Fibroblast of skin of right quadriceps (primary cell): ENCODE measurements at places on chromosomes 7 and 10.

- peak; percentile 96 for DNase-seq
Measured at GRCh38 chr7:20241194-20241910, 24.2 kb upstream of the MACC1 start.

DNA sequence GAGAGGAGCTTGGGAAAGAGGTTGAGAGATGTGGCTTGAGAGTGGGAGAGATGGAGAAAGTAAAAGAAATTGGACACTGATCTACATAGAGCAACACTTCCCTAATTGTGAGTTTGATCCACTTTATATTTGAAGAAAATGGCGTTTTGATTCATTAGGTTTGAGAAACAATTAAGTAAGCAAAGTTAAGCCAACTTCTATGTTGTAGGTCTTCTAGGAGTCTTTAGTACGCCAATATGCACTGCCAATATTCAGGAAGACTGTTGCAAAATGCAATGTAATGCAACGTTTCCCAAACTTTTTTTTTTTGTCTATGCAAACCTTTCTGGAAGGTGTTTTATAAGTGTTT is 7.0 kb upstream of the PRTFDC1 start:
- DNase-seq, result no peak

DNA sequence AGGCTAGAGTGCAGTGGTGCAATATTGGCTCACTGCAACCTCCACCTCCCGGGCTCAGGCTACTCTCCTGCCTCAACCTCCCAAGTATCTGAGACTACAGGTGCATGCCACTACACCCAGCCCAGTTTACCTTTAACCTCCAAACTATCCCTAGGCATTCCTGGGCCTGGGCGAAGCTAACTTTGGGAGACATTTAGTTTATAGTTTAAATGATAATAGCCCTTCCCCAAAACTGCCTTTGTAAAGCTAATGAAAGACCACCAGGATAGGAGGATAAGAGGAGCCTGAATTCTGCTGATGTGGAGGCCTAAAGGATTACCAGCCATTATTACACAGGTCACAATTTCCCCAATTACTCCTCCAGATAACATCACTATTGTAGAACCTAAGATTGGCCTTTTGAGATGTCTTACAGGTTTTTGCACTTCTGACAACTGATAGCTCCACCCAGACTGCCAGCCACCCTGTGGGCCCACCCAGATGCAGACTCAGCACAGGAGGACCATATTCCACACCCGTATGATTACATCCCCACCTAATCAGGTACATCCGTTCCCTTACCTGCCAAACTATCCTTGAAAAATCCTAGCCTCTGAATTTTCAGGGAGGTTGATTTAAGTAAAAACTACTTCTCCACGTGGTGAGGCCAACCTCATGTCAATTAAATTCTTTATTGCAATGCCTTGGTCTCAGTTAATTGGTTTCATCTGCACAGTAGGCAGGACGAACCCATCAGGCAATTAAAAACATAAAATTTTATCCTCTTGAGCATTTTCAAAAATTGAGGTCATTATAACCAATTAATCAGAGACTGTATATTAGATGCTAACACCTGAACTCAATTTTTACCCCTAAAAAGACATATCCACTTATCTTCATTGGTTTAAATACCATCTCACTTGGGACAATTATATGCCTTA is 62.3 kb upstream of the TMEM254 start:
- no peak for DNase-seq

GRCh38 chr10:76921383-76922010 is 716.1 kb downstream of the KCNMA1 start:
- no peak for DNase-seq

GRCh38 chr10:29860166-29860565 is 199.2 kb downstream of the JCAD start:
- DNase-seq, result peak; percentile 88

DNA sequence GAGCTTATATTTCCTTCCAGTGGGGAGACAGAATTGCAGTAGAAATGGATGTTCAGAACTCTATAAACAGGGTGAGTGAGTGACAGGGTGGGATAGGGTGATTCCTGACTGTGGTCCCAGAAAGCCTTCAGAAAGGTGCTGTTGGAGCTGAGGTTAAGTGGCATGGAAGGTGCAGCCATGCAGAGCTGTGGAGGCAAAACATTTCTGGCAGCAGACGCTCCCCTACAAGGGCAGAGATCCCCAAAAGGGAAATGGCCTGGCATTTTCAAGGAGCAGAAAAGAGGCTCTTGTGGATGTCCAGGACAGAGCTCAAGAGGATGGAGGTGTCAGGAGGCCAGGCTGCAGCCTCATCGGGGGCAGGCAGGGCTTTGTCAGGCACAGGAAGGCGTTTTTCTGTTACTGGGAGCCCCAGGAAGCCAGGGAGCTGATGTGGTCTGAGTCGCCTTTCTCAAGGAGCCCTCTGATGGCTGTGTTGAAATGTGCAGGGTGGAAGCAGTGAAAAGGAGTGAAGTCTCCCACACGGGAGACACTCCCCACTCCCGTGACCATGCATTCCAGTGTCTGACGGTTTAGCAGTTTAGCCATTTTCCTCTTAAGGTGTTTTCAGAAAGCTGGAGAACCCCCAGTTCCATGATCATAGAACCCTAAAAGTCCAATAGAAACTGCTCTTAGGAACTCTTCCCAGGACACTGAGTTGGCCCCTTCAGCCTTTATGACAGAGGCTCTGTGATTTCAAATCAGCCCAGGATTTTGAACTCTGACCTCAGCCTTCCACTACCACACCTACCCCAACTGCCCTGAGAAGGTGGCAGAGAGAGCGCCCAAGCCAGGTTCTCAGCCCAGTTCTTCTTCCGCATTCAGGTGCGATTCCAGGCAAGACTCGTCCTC is 96.2 kb downstream of the C10orf105 start:
- peak; percentile 24 for DNase-seq
